Inflammatory macrophage treated with lipopolysaccharide for 4 hours (primary cell): ENCODE measurements at places on chromosomes 2 and 18.

- DNase-seq = no peak
These were observed 1295.5 kb upstream of the LRRTM1 start for GRCh38 chr2:81600088-81600487.

DNA sequence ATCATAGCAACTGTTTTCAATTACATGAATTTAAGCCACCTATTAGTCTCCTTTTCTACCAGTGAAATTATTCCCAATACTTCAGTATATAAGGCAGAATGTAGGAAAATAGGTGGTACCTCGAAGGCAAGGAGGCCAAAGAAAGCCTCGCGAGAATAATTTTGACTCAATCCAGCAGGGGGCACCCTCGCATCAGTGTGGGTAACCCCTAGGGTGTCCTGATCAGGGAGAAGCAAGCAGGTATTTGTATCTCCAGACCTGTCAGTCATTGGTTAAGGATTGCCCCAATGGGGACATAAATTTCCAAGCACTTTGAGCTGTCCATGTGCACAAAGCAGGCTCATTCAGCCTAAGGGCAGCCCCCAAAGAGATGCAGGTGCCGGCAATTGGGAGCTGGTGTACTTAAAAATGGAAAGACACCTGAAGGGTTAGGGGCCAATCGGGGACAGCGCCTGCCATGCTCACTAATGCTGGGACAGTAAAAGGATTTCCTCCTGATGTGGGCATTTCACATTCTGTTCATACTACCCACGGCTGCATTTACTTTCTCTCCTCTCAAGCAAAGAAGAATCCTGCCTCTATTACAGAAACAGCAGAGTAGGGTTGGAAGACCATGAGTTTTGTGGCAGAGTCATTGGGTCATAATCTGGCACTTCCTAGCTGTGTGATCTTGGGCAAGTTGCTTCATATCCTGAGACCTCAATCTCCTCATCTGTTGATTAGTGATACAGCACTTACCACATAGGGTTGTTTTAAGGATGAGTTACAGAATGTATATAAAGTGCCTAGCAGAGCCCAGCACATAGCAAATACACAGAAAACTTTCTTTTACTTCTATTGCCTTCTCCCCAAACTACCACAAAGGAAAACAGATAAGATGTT is 136.1 kb downstream of the ICOS start:
- DNase-seq = peak; percentile 21

DNA sequence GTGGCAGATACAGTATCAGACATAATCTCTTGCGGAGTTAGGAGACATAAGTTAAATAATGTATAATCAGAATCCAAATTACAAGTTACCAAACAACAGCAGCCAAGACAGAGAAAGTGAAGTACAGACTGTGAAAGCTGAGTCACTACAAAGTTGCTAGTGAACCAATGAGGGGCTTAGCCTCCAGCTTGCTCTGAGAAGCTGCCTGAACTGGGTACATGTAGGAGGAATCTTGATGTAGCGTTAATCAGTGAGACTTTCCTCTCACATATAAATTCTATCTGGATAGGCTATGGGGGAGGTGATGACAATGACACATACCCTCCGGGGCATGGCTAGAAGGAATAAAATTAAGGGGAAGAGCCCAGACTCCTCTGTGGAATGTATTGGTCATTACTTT is 1234.3 kb upstream of the DDX18 start:
- no peak for DNase-seq

DNA sequence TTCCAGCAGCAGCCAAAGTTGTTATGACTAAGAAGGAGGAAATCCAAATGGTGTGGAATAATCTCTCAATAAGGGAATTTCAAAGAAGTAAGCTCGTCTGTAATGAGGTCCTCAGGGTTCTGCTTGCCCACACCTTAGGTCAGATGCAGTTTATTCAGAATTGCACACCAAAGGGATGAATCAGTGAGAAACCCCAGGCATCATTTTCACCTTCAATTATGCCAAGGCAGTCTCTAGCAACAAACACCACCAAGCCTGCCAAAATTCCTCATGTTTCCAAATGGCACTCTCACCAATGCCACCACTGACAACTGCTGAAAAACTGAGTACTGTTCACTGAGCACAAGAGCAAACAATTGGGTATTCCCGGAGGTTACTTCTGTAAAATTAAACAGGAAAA is 43.6 kb downstream of the KCNG3 start:
- no peak for DNase-seq

DNA sequence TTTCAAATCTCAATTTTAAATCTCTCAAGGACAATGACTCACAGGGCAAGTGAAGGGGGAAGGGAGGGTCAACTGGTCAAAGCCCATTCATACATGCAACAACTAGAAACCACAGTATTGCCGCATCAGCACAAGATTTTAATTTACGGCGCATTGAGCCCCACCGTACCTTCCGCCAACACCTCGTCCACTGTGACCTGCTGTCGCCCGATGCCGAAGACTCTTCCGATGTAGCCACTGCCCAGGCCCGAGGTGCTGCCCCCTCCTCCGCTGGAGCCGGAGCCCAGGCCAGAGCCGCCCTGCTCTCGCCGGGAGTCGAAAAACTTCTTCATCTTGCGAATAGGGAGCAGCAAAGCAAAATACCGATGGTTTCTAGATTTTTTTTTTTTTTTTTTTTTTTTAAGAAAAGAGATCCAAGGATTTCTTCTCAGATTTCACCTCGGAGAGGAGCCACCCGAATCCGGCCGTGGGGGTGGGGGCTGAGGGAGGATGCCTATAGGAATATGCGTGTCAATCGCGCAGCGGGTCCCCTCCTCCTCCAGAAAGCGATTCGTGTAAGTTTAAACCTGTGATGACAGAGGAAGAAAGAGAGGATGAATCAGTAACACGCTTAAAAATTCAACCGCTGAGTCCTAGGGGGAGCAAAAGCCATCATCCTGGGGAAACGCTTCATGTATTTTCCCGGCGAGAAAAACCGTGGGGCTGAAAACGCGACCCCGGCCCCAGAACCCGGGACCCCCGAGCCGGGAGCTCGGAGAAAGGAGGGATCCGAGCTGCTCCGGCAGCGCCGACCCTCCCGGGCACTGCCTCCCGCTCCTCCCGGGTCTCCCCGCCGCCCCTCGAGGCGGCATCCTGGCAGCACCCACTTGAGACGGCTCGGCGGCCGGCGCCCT is 584 bp downstream of the AAK1 start:
- DNase-seq = peak; percentile 84

- DNase-seq = peak; percentile 50
These were observed 1.3 kb downstream of the CEP68 start for GRCh38 chr2:65057391-65058052.

DNA sequence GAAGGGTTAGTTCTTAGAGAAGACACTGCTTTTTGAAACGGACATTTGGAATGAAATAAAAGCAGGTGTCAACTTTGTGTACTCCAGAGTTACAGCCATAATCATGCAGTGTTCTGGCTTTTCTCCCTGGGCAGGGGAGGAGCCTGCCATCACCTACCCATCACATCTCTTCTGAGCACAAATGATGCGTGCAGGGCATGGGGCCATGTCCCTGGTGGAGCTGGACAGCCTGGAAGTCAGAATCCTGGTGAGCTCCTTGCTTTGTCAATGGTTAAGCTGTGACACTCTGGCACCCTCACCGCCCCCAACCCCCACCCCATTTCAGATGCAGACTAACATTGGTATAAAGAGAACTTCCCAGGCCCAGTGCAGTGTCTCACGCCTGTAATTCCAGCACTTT is 53.1 kb downstream of the PDCL3 start:
- DNase-seq = no peak
